Psoas muscle (tissue), 8 donors: ENCODE measurements at places on chromosomes 6 and 20. TPM values are rescaled to one million over a fixed set of nuclear protein-coding genes. Genes with fewer than 3 reads are reported as not detected.

DNA sequence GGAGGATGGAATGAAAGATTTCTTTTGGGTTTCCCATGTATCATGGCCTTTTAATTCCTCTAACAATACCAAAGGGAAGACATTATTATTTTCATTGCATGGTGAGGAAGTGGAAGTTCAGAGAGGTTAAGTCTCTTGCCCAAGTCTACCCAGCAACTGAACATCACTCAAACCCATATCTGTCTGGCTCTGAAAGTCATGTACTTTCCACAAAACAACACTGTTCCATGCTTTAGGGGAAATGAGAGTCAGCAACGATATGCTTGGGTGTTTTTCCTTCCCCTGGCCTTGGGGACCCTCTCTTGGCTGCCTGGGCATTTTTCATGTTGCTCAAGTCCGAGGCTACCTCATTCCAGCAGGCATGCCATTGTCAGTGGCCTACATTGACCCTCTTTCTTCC, 118.8 kb downstream of the ADTRP start:
- no peak for DNase-seq

Gene ANKRD6
- 9.0 TPM for total RNA-seq

DNA sequence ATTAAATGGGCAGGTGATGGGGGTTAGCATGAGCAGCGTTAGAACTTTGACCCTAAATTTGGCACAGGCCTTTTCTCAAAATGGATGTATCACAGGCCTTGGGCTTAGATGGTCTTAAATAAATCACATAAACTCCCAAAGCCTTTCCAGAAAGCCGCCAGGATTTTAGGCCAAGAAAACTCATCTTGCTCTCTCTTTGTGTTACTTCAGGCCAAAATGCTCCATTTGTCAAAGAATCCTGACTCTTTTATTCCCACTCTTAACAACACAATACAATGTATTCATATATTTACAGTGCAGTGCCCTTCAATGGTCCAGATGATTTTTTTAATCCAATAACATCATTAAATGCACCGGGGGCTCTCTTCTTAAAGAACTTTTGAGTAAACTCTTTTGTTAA, 5.9 kb upstream of the TCP11 start:
- no peak for DNase-seq

DNA sequence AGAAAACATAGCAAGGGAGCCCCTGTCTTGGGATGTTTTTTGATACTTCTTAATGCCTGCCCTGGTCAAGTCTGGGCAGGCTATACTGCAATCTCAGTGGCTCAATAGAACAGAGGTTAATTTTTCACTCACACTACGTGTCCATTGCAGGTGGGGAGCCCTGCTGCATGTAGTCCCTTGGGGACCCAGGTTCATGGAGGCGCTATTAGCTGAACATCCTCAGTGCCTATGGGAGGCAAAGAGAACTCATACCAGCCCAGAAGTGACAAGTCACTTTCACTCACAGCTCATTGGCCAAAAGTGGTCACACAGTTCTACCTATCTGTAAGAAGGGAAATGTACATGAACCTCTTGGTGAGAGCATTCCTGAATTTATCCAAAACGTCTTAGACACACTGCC, 23.2 kb downstream of the CGA start:
- DNase-seq: no peak

GRCh38 chr6:5718231-5718947, 288.3 kb downstream of the NRN1 start:
- DNase-seq: no peak

DNA sequence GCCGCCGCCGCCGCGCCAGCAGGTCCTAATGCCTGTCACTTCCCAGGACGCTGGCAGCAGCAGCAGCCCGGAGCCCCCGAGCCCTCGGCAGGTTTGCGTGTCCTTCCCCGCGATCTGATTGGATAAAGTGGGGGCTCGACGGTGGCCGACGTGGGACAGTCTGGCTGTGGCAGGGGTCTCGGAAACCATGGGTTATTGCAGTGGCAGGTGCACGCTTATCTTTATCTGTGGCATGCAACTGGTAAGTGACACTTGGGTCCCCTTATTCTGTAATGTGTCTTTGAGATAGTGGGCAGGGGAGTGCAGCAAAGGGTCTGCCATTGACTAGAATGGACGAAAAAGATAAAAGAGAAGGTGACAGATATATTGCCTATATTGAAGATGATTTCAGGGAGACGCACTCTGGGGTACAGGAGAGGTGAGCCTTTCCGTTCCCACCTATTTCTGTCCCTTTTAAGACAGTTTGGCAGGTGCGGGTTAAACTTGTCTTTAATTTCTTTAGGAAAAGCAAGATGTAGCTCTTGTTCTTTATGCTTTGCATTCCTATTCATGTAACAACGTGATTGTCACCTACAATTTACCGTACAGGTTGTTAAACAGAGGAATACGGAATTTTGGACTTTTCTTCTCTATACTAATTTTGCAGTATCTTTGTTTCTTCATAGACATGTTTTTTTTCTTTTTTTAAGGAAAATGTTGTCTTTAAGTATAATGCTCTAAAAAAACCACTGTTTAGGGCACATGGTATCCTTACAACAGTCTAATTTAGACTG, 535 bp downstream of the NKAIN2 start:
- peak; percentile 80 for DNase-seq

GRCh38 chr6:157460182-157460999, 79.4 kb downstream of the ZDHHC14 start:
- DNase-seq: no peak

Gene ENPP4
- total RNA-seq: 19.1 TPM

- no peak for DNase-seq
These were observed 85.7 kb downstream of the HIVEP1 start for GRCh38 chr6:12097791-12098190.

Gene FHL5
- 8.8 TPM for total RNA-seq

- DNase-seq: no peak
These were observed 15.8 kb upstream of the CYP24A1 start for GRCh38 chr20:54189630-54190029.

- no peak for DNase-seq
These were observed 45.0 kb downstream of the ADNP start for GRCh38 chr20:50886184-50886790.
